ENCODE measurements at places on chromosomes 2 and 18.

DNA sequence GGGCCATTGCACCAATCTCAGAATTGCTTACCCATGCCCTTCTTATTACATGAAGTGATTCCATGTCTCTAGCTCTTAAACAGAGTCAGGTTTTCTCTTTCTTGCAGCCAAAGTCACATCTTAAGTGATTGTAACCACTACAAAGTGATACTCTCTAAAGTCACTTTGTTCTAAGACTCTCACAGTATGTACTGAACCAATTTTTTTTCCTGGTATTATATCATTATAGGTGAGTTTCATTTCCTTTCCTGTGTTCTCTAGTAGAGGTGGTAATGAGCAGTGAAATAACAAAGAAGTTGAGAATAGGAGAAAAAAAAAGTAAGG lies 66.3 kb upstream of the DARS1 start:
- DNase-seq: no peak

DNA sequence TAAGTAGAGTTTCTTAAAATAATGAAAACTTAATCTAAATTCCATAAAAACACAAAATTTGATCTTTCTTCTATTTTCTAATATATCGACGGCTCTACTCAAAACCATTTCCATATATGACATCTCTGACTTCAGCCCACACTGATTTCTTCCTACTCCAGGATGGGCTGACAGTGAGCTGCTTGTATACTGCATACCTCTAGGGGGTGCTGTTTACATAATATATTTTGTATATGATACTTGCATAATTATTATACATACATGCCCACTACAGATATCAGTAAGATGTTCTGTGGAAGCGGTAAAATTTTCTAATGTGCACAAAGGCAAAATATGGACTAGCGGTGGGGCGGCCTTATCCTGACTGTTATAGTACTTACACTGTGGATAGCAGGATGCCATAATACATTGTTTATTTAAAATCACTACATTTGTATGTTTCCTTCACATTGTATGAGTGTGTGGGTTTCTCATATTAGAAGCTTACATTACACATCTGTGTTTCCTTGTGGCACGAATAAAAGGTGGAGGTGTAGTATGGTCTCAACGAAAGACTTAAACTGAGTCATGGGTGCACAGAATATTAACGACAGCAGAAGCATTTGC lies 66.1 kb upstream of the NXPH2 start:
- DNase-seq: no peak

- DNase-seq: no peak
Measured at GRCh38 chr2:152189622-152190495, 14.3 kb upstream of the STAM2 start.

DNA sequence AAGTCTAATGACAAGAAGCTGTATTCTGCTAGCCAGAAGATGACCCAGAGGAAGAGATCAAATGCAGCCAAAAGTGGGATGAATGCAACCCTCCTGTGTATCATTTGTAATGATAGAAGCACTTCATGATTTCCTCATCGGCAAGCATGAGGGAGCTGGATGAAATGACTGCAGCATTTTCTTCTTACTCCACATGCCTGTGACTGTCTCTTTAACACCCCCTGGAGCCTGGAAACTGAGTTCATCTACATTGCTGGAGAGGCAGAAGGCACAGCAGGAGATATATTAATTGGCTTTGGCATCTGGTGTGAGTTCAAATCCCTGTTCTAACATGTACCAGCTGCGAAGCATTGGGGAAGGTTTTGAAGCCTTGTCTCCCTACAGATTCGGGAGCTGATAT lies 37.7 kb downstream of the ID2 start:
- DNase-seq: no peak

DNA sequence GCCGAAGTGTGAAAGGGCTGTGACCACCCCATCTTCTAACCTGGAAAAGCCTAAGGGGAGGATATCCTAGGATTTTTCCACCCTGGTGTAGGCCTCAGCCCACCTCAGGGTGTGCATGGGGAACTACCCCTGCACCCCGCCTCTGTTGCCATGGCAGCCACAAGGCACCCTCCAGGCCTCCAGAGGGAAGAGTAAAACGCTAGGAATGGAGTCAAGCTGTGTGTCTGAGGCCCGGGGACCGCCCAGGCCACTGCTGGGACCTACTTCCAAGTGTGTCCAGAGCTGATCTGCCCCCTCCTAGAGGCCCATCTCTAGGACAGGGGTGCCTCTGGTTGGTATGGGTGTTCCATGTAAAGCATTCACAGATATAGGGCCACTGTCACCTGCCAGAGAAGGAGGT lies 86.7 kb downstream of the PLB1 start:
- DNase-seq: no peak

DNA sequence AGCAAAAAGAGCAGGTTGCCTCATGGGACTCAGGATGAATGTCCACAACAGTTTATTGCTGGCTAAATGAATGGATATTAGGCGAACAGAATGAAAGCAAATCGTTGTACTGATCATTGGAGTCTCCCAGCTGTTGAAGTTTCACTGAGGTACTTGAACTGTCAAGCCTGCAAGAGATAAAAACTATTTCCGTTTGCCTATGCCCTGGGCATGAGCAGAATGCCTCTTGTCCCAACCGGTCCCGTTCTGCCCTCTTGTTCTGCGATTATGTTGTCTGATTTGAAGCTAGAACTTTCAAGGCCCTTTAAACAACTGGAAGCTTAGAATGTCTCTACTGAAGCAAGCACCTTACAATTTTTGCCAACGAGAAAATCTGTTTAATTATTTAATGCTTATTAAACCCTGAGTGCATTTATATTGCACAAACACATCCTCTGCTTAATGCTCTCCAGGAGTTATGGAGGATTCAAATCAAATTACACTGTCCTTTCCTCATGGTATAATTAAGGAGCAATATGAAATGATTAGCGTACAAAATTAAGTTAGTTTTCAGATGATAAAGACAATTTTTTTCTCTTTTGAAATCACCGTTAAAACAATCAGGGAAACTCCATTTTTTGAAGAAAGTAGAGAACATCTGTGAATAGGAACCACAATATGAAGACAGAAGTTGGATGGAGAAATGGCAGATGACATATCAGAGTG lies 17.7 kb downstream of the QPCT start:
- DNase-seq: no peak

DNA sequence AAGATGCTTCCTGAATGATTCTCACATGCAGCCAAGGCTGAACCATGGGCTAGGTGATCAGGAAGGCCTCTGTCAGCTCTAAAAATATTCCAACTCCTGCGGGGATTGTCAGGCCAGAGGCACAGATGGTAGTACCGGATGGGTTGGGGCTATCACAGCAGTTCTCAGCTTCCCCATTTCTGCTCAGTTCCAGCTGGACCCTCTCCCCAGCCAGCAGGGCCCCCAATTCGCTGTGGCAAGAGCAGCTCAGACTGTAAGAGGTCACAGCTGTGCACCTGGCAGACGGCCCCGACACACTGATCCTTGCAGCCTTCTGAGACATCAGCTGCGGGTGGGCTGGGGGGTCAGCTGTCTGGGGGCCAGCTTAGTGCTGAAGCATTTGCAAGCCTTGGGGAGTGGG lies 43.6 kb upstream of the TCF7L1 start:
- DNase-seq: no peak

GRCh38 chr2:25383806-25384205 lies 42.1 kb upstream of the DNMT3A start:
- DNase-seq: no peak

- no peak for DNase-seq
Measured at GRCh38 chr18:77108001-77108692, 24.4 kb downstream of the MBP start.

DNA sequence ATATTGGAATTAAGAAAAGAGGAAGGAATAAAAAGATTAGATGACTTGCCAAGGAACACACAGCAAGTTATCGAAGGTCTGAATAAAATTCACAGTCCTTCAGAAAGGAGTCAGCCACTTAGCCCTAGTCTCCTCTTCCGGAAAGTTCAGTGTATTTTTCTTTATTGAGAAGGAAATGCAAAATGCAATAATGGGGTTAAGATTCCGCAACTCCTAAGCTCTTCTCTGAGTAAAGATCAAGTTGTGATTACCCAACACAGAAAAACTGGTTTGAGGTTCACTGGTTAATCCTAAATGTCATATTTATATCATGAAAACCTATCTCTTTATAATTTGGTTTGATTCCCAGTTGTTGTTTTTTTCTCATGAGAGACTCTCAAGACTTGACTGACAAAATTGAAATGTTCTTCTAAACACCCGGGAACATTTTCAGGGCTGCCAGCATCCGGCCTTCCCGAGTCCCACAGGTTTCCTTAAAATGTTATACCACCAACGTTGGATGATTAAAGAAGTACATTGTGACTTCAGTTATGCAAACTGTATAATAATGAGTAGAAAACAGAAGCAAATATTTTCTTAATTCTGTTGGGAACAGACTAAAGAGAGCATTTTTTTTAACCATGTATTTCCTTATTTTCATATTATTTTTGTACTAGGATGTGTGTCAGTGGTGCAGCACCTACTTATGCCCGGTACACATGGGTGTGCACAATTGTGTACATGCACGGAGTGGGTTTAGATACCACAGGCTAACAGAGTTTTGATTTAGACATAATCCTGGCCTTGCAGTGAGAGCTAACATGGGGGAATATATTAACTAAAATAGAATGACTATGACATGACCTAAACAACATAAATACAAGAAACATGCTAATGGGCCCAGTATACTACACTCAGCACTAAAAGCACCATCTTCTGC lies 100.2 kb downstream of the STK39 start:
- no peak for DNase-seq

- peak; percentile 30 for DNase-seq
Measured at GRCh38 chr2:10329880-10330699, 27.4 kb downstream of the HPCAL1 start.

GRCh38 chr18:27541293-27541692 lies 356.2 kb upstream of the CHST9 start:
- DNase-seq: no peak

- DNase-seq: no peak
Measured at GRCh38 chr2:129092956-129093355, 774.3 kb upstream of the HS6ST1 start.

- no peak for DNase-seq
Measured at GRCh38 chr2:62744603-62745002, 39.1 kb downstream of the EHBP1 start.

DNA sequence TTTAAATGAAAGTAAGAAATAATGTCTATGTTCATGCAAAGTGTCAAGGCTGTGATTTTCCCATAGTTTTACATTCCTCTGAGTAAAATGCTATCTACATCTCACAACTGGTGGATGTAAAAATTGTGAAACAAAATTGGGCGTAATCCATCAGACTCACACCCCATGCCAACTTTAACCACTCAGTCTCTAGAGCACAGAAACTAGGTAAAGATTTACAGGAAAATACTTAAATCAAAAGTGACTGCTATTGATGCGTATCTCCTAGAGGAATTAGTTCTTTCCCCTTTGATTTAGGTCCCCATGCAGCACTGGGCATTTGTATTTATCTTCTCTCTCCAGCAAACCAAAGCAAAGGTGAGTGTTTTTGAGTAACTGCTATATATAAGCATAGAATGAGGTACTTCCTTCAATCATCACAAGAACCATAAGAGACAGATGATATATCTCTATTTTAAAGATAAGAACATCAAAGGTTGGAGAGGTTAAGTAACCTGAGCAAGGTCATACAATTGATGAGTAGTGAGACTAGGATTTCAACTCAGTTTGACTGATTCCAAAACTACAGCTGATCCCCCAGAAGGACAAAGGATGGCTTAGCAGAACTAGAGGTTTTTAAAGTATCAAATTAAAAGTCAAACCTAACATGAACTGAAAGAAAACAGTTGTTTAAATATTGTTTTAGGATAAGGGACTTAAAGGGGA lies 594.0 kb upstream of the ACVR2A start:
- DNase-seq: no peak

- no peak for DNase-seq
Measured at GRCh38 chr2:111238296-111238695, 117.6 kb downstream of the BCL2L11 start.

- no peak for DNase-seq
Measured at GRCh38 chr18:66168685-66169235, 417.9 kb downstream of the CDH7 start.

DNA sequence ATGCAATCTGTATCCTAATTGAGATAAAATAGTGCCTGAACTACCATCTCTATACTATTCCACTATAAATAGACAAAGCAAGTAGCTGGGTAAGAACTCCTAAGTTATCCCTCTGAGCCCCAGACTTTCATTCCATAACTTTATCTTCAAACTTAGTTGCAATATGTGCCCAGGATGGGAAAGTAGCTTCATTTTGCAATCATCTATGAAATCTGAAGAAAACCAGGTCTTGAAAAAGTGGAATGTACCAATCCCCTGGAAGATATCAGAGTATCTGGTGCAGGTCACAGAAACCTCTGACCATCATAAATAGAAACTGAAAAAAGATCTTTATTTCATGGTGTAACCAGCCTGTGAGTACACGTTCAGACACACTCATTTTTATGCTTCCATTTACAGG lies 78.1 kb upstream of the TMEM178A start:
- no peak for DNase-seq

DNA sequence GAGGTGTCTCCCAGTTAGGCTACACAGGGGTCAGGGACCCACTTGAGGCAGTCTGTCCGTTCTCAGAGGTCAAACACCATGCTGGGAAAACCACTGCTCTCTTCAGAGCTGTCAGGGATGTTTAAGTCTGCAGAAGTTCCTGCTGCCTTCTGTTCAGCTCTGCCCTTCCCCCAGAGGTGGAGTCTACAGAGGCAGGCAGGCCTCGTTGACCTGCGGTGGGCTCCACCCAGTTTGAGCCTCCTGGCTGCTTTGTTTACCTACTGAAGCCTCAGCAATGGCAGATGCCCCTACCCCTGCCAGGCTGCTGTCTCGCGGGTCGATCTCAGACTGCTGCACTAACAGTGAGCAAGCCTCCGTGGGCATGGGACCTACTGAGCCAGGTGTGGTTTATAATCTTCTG lies 346.3 kb downstream of the CELF4 start:
- DNase-seq: no peak

DNA sequence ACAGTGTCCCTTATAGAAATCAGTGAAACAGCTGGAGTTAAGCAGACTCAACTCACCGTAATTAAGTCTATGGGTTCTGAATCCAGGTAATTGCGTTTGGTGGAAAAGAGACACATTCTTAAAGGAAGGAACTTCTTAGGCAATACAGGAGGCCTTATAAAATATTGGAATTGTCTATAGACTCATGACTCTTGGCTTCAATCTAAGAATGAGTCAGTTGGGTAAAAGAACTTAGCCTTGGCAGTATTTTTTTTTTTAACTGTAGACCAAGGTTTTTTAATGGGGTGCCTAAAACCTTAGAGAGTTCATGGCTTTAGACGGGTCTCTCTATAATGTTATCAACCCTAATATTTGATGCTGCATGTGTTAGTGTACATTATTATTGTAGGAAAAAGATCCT lies 47.6 kb downstream of the CCDC85A start:
- no peak for DNase-seq

- DNase-seq: no peak
Measured at GRCh38 chr2:54428108-54428831, 27.9 kb upstream of the SPTBN1 start.

- DNase-seq: no peak
Measured at GRCh38 chr2:99827296-99827999, 314.9 kb downstream of the AFF3 start.

GRCh38 chr2:241803387-241804325 lies 5.3 kb upstream of the NEU4 start:
- DNase-seq: no peak

All from effector CD4-positive, alpha-beta T cell (primary cell).